Left colon (tissue), 2 donors: ENCODE measurements at places on chromosomes 3 and 15.
A peak's percentile ranks its signal among the peaks of the same experiment; 100 is the strongest.

GRCh38 chr3:138332472-138333073 lies 2.9 kb upstream of the NME9 start:
- DNase-seq, result no peak

DNA sequence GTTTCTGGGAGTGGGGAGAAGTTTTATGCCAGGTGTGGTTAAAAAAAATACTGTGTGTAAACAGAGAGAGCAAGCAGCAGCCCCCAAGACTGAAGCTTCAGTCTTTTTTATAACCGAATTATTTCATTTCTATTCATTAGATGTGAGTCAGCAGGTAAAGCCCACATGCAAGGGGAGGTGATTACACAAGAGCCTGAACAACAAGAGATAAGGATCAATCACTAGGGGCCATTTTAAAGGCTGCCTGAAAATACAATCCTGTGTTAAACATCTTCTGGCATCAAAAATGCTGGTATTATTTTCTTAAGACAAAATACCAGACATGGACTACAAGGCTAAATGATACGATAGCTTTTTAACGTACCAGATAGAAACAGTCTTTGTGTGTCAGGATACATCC lies 217.3 kb downstream of the SUCLG2 start:
- DNase-seq, result no peak

GRCh38 chr15:39232512-39232911 lies 348.4 kb upstream of the THBS1 start:
- DNase-seq, result no peak

DNA sequence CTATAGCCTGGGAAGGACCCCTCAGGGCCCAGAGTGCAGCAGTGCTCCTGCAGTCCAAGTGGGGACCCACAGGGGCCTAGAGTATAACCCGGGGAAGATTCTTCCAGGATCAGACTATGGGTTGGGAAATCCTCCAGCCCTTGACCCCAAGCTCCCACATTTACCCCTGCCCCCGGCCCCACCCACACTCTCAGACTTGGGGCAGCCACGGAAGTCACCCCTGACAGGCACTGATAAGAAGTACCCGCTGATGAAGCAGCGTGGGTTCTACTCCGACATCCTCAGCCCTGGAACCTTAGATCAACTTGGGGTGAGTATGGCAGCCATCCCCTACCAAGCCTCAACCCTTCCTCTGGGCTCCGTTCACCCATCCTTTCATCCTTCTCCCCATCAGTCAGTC lies 6.3 kb downstream of the DNAH1 start:
- no peak for DNase-seq

DNA sequence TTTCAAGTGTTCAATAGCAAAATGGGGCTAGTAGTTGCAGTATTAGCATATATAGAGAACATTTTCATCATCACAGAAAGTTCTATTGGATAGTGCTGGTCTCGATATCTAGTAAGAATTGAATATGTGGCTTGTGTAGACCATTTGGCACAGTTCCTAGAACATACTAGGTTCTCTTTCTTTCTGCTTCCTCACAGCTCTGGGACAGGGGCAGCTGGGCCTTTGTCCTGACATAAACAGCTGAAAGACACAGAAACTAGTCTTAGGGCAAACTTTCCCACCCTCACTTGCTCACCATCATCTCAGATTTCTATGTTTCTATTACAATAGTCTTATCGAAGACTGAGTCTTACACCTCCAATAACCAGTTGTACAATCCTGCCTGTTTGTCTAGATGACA lies 63.7 kb upstream of the DLG1 start:
- DNase-seq, result no peak

DNA sequence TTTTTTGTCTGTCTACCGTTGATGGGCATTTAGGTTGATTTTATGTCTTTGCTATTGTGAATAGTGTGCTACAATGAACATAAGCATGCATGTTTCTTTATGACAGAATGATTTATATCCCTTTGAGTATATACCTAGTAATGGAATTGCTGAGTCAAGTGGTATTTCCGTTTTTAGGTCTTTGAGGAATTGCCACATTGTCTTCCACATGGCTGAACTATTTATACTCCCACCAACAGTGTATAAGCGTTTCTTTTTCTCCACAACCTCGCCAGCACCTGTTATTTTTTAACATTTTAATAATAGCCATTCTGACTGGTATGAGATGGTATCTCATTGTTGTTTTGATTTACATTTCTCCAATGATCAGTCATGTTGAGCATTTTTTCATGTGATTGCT lies 89.6 kb upstream of the GALNT15 start:
- no peak for DNase-seq

DNA sequence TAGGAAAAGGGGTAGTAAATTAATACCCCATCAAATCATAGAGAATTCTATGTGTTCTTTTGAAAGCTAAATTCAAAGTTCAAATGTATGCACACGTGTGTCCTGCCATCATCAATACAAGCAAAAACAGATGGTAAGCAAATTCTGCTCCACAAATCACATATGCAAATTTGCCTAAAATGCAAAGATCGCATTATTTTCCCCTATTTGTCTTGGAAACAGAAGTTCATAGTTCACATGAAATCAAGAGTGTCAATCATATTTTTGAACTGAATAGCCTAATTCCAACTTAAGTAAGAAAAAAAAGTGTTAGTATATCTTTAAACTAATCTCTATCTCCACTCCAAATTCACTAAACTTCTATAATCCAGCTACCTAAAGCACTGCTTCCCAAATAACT lies 8.5 kb downstream of the ADAM10 start:
- DNase-seq, result no peak

GRCh38 chr3:124780761-124781475 lies 50.7 kb downstream of the UMPS start:
- DNase-seq, result peak; percentile 59

GRCh38 chr3:58026598-58026997 lies 18.4 kb downstream of the FLNB start:
- DNase-seq, result no peak

- no peak for DNase-seq
Measured at GRCh38 chr3:72182206-72182605, 397.3 kb upstream of the PROK2 start.

- DNase-seq, result peak; percentile 85
Measured at GRCh38 chr3:44624749-44625480, at the start of gene ZNF197. ZNF197 (plus strand) TSS chr3:44625036; CDS start chr3:44629155, 4,119 bp downstream.

GRCh38 chr15:81291916-81292522 lies 31.9 kb downstream of the STARD5 start:
- DNase-seq, result no peak

GRCh38 chr3:143822374-143822773 lies 25.9 kb downstream of the SLC9A9 start:
- DNase-seq, result no peak

GRCh38 chr3:72048873-72049272 lies 263.9 kb upstream of the PROK2 start:
- no peak for DNase-seq

DNA sequence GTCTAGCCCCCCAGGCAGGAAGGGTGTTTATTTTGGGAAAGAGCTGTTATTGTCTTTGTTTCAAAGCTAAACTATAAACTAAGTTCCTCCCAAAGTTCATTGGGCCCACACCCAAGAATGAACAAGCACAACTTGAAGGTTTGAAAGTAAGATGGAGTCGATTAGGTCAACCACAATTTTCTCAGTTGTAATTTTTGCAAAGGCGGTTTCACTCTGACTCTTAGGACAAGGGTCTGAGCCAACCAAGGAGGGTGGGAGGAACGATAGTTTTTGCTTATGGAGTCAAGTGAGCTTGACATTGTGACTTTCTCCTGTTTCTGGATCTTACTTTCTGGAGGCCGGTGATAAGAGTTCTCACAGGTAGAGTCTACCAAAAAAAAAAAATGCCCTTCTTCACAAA lies 5.8 kb upstream of the ZNF770 start:
- DNase-seq, result no peak

GRCh38 chr3:1406250-1406649 lies 313.4 kb downstream of the CNTN6 start:
- no peak for DNase-seq

DNA sequence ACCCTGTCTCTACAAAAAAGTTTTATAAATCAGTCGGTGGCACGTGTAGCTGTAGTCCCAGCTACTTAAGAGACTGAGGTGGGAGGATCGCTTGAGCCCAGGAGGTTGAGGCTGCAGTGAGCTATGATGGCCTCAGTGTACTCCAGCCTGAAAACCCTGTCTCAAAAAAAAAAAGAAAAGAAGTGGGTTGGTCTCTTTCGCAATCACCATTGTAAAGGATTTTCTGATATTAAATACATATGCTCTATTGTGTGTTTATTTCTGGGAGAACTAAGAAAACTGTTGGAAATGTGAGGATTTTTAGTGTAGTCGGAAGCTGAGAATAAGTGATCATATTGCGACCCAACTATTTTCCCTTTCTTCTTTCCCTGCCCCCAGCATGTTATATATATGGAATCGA lies 7.5 kb downstream of the ZNF710 start:
- DNase-seq, result no peak

DNA sequence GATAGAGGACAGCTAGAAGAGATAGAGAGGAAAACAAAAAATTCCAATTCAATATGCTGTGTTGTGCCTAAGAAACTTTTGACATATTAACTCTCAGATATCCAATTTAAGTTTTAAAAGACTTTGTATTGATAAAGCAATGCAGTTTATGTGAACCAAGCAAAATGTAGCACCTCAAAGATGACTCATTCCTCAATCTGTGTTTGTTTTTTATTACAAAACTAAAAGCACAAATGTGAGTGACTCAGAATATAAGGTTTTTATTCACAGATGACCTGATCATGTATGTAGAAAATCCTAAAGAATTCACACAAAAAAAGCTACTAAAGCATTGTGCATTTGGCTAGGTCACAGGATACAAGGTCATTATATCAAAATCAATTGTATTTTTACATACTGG lies 11.1 kb downstream of the HCLS1 start:
- DNase-seq, result no peak

- DNase-seq, result no peak
Measured at GRCh38 chr3:129343643-129344360, 65.1 kb downstream of the HMCES start.

GRCh38 chr3:41295740-41296139 lies 96.4 kb downstream of the CTNNB1 start:
- no peak for DNase-seq

GRCh38 chr3:195117978-195118581 lies 152.9 kb downstream of the XXYLT1 start:
- peak; percentile 44 for DNase-seq

- no peak for DNase-seq
Measured at GRCh38 chr15:78915341-78916087, 29.3 kb downstream of the CTSH start.

- peak; percentile 68 for DNase-seq
Measured at GRCh38 chr3:12180218-12180617, 21.5 kb upstream of the TIMP4 start.

- DNase-seq, result no peak
Measured at GRCh38 chr15:81825136-81825535, 220.7 kb downstream of the MEX3B start.

DNA sequence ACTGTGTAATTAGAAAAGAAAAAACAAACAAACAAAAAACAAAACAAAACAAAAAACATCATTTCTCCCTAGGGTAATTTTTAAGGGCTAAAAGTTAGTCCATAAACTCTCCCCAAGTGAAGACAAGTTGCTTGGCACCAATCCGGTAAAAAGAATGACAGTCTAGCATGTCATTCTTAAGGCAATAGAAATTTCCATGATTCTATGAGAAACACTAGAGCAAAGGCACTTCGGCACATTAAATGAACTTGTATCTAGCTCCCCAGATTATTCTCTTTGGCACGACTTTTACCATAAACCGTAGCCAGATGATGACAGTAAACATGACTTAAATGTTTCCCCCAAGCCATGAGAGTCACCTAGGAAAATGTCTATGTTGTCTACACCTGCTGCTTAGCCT lies 10.1 kb downstream of the COL8A1 start:
- DNase-seq, result no peak

DNA sequence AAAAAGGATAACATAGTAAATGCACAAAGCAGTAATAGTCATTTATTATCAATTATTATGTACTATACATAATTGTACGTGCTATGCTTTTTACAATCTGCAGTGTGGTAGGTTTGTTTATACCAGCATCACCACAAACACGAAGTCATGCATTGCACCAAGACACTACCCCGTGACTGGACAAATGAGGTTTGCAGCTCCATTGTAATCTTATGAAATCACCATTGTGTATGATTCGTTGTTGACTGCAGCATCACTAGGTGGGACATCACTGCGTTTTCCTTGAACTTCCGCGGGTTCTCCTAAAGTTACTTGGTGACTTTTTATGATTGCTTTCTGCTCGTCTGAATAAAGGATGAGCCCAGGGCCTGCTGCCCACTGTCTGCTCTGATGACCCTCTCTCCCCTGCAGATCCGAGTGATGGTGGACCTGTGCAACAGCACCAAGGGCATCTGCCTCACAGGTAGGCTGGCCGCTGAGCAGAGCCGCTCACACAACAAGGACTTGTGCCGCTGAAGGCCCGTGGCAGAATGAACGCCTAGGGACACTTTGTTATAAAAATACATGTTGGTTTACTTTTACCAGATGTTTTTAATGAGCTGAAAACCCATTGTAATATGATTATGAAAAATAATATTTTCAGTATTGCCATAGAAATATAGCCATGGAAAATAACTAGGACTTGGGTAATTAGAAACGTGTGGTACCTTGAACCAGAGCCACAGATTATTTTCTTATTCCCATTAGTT lies 35.8 kb downstream of the GLDN start:
- DNase-seq, result no peak

DNA sequence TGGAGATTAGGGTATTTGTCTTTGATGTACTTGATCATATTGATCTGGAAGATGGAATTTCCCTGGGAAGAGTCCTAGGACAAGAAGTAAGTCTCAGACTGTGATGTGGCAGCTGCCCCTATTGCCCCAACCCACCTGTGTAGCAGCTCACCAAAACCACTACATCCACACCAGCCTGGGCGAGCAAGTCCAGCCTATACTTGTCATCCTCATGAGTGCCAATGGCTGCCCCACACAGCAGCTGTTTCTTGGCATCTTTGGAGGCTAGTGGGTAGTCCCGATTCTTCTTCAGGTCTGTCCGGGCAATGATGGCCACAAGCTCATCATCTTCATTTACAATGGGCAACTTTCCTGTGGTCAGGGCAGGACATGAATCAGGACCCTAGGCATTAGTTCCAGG lies 2.7 kb downstream of the IMPDH2 start:
- DNase-seq, result no peak

- DNase-seq, result no peak
Measured at GRCh38 chr3:46565077-46565476, 1.0 kb downstream of the LRRC2 start.

DNA sequence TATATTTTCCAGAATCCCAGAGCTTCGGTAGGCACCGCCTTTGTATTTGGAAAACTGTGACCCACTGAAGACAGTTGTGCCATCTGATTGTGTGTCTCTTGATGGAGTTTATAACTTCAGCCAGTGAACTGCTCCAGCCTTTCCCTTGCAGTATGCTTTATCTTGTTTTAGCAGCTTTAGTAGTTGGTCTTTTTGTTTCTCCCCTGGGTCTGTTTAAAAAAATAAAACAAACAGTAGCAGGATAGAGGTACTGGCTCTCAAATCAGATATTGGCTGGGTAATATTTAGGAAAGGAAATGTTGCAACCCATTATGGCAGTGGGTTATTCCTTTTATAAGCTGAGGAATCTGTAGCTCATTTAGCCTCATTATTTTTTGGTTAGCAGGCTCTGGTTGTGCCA lies 151.5 kb upstream of the BFSP2 start:
- DNase-seq, result no peak
